ENCODE measurements at places on chromosomes 7 and 10. TPM values are rescaled to one million over a fixed set of nuclear protein-coding genes. Genes with fewer than 3 reads are reported as not detected.
A peak's percentile ranks its signal among the peaks of the same experiment; 100 is the strongest.

GRCh38 chr10:132448248-132448731 is 51.3 kb downstream of the PWWP2B start:
- peak; percentile 98 for DNase-seq

DNA sequence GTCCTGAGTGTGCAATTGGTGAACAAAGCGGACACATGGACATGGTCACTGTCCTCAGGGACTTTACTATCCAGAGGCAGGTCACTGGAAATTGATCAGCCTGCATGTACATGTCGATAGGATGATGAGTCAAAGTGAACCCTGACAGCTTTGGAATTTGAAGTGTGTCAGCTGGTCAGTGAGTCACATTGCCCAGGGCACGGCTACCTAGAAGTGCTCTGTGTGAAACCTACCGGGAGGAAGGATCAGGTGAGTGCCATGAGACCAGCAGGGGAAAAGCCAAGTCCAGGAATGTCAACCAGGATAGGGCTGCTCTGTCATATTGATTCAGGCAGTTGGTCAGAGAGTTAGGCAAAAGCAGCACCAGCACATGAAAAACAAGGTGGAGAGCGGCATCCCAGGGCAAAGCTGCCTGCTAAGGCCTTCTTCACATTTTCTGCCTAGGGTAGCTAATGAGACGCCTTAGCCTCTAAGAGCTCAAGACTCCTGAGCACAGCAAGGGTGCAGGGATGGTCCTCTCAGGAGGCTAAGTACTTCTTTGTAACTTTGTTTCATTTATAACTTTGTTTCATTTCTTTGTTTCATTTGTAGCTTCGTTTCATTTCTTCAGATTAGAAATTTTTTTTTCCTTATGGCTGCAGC is 19.4 kb upstream of the PDCD4 start:
- DNase-seq, result no peak

- DNase-seq, result no peak
These were observed 23.7 kb downstream of the CAV1 start for GRCh38 chr7:116548506-116548905.

DNA sequence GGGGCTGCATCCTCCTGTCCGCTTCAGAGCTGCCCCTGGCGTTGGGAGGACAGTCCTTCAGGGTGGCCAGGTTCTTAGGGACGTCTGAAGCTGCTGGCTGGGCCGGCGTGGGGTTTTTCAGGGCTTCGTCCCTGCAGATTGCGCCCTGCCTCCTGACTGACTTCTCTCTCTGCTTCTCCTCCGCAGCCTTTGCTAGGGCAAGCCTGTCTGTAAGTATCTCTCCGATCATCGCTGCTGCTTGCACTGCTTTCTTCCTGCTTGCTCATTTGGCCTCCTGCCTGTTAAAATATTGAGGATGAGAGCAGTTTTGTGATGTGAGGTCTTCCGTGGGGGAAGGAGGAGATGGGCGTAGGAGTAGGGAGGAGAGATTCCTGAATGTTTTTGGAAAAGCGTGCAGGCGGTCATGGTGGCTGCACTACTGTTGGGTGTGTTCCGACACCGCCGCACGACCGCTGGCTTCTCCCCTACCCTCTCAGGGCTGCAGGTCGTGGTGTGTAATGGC is 25.3 kb downstream of the PFKFB3 start:
- peak; percentile 31 for DNase-seq

- DNase-seq, result no peak
These were observed 18.4 kb upstream of the MAP3K8 start for GRCh38 chr10:30415593-30415992.

DNA sequence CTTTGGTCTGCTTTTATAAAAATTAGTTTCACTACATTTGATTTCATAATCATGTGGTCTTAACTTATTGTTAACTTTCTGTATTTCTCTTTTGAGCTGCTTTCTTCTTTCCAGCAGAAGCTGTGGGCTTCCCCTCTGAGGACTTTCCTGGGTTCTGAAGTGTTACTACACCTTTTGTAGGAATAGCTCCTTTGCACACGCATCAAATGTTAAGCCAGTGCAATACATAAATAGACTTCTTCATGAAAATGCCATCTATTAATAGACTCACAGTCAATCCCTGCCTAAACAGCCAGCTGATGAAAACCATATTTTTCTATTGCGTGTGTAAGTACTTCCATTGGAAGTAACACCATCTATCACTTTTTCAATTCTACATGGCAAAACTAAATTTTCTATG is 1.5 kb downstream of the ABCB4 start:
- no peak for DNase-seq

DNA sequence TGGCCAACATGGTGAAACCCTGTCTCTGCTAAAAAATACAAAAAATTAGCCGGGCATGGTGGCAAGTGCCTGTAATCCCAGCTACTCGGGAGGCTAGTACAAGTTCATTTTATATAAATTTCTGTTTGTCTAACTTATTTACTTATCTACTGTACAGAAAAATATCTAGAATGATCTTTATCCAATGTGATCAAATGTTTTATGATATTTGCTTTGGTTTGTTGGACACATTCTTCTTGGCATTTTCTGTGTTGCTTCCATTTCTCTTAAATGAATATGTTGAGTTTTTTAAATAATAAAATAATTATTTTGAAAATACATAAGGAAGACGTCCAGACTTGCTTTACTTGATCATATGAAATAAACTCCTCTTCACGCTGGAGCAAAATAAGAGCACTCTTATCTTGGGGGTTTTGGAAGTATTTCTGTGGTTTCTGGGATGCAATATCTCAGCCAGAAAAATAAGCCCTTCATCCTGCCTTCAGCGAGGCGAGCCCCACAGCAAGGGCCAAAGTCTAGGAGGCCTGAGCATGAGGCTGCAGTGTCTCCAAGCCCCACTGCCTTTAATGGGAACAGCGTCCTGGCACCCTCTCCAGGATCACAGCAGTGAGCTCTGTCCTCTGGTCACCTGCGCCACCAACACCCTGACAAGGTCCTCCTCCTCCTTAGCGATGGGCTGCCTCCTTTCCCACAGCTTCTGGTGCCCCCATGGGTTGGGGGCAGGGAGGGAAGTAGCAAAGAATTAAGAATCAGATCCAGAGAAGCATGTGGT is 480.2 kb downstream of the KCNMA1 start:
- DNase-seq, result no peak

DNA sequence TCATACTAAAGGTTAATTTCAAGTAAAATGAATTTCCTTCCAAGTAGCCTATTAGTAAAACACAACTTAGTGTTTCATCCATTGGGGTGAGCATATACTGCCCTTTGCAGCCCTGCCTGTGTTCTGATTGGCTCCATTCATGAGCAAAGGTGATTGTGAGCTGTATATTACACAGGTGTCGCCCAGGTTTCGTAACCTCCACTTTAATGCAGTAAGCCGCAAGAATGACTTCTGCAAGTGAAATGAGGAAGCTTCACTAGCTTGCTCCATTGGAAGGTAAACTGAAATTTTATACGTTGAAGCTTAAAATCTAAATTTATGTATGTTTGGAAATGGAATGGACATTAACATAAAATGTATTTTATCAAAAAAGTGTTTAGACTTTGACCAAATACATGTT is 24.4 kb downstream of the MTURN start:
- DNase-seq, result no peak

DNA sequence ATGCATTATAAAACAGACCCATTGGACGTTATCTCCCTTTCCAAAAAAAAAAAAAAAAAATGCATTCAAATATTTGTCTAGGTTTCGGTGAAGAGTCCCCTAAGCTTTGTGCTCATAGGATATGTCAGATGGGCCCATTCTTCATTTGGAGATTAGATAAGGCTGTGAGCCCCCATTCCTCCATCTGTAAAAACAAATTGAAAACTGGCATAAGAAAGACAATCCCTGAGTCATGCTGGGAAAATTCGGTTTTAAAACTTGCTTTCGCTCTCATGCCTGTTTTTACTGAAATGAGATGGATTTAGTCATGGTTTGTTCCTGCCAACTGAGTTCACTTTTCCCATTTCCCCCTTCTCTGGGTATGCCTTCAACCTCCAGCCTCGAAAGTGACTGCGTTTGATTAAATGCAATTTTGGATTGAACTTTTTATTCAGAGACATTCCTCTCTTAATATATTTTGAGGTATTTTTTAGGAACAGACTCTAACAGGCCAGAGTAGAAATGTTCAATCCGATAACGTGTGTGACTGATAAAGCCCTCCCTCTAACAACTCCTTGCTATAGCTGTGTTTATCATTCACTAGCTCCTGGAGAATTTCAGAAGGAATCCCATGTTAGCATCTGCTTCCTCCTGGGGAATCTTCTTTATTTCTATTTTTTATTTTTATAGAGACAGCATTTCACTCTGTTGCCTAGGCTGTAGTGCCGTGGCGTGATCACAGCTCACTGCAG is 190.9 kb upstream of the LYZL2 start:
- no peak for DNase-seq

DNA sequence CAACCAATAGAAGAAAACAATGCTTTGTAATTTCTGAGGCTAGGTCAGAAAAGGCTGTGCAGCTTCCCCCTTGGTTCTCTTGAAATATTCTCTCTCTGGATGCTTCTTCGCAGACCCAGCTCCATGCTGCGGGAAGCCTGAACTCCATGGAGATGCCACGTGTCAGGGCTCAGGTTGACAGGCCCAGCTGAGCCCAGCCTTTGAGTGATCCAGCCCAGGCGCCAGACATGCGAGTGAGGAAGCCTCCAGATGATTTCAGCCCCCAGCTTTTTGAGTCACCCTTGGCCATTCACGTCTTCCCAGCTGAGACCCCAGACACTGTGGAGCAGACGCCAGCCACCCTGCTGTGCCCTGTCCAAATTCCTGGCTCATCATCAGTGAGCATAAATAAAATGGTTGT is 378.4 kb upstream of the NRP1 start:
- no peak for DNase-seq

GRCh38 chr7:74097937-74098614 is 14.5 kb downstream of the LIMK1 start:
- DNase-seq, result peak; percentile 25

DNA sequence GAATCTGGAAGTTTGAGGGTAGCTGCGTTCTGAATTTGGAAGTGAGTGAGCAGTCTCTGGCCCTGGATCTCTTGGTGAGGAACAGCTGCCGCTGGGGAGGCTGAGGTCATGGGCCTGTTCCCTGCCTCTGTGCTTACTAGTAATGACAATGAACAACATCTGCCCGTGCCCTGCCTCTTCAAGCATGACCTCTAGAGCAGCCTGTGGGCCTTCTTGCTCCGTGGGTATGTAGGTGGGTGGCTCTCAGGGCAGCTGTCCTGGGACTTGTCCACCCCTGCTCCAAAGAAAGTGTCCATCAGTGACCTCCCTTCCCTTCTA is 186.2 kb downstream of the CXCL12 start:
- DNase-seq, result no peak

DNA sequence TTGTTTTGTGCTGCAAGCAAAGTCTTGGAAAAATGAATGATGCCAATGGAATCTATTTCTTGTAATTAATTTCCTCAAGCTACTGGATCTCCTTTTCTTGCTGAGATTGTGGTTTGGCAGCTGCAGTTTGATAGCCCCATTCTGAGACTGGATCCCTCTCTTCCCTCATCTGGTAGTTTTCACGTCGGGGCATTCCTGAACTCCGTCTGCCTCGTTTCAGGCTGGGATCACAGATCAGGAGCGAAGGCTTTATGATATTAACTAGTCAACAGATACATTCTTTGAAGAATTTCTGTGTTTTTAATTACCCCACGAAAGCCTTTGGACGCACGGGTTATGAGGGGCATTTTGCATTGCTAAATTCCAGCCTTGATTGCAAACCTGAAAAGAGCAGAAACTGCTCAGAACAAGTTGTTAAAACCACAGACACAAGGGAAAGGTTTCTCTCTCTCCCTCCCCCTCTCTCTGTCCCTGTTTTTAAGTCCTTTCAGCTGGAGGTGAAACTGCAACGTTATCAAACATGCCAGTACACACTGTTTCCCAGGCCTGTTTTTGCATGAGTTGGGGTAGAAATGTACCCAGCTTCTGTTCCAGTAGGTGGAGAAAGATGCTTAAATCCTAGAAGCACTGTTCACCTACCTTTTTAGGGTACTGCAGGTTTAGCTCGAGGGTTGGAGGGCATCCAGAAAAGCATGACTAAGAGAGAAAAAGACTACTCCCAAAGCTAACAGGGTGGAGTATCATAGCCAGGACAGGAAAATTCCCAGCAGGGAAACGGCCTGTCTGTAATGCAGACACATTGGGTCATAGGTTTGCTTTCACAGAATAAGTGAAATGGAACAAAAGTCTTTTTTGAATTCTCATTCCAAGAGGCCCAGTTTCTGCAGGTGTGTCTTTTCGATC is 124.3 kb downstream of the CUX1 start:
- no peak for DNase-seq

GRCh38 chr7:435630-436366 is 83.8 kb downstream of the PDGFA start:
- no peak for DNase-seq

DNA sequence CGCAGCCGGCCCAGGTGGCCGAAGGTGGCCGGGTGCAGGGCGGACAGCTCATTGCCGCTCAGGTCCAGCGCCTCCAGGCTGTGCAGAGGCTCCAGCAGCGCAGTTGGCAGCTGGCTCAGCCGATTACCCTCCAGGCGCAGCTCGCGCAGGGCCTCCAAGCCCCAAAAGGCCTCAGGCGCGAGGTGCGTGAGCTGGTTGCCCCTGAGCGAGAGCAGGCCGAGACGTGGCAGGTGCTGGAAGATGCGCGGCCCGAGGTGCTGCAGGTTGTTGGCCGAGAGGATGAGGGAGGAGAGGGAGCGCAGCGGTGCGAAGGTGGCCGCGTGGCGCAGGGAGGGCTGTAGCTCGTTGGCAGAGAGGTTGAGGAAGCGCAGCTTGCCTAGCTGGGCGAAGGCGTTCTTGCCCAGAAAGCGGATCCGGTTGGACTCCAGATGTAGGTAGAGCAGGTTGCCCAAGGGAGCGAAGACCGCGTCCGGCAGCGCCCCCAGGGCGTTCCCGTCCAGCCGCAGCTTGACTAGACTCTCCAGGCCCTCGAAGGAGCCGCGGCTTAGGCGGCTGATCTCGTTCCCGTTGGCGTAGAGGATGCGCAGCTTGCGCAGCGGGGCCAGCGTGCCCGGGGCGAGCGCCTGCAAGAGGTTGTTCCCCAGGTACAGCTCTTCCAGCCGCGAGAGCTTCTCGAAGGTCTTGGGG is 923 bp downstream of the TRIL start:
- peak; percentile 79 for DNase-seq

GRCh38 chr10:11631890-11632587 is 20.6 kb upstream of the USP6NL start:
- DNase-seq, result no peak

DNA sequence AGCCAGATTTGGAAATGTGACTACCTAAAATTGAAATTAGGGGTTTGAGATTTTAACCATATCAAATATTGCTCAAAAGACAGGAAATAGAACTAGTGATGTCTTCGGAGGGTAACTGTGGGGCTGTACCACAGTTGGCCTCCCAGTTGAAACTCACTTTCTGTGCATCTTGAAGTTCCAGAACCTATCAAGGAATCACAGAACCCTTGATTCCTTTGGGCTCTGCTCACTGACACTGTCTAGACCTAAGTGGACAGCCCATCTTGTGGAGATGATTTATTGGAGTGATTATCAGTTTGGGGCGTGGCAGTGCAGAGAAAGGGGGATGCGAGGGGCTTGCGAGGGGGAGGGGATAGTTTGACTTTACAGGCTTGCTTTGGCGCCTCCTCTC is 134.2 kb upstream of the GJD4 start:
- DNase-seq, result no peak

Gene OPN1SW
- not detected for total RNA-seq

Gene ZNF511
- total RNA-seq, result 48.7 TPM

Gene FAM171A1
- total RNA-seq, result 30.7 TPM

Gene CAV2
- 9.5 TPM for total RNA-seq

Gene FGFR2
- total RNA-seq, result 47.1 TPM

Gene FOXP2
- 0.28 TPM for total RNA-seq

Gene RASSF4
- total RNA-seq, result 13.6 TPM

Gene STEAP1B
- total RNA-seq, result 22.7 TPM
